ENCODE measurements at places on chromosomes 4 and X.

- peak; percentile 83 for DNase-seq
Measured at GRCh38 chrX:17635231-17635630, 102.1 kb upstream of the SCML1 start.

DNA sequence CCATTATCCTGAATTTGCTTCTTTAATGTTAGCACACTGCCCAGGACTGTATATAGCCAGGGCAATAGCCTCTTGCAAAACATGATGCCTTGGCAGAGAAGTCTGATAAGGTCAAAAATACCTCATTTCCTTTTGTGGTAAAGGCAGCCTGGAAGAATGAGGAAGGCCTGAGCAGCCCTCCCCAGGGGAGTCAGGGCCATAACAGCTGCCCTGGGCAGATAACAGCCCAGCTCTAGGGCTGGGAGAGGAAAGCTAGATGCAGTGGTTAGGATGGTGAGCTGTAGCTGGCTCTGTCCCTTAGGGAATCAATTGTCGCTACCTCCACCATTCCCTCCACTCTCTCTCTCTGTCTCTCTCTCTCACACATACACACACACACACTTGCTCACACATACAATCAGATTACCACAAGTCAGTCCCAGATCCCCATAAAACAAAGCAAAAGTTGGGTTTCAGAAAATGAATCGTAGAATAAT lies 29.2 kb downstream of the EFHC2 start:
- no peak for DNase-seq

- DNase-seq = no peak
Measured at GRCh38 chr4:117324851-117325491, 239.6 kb upstream of the TRAM1L1 start.

DNA sequence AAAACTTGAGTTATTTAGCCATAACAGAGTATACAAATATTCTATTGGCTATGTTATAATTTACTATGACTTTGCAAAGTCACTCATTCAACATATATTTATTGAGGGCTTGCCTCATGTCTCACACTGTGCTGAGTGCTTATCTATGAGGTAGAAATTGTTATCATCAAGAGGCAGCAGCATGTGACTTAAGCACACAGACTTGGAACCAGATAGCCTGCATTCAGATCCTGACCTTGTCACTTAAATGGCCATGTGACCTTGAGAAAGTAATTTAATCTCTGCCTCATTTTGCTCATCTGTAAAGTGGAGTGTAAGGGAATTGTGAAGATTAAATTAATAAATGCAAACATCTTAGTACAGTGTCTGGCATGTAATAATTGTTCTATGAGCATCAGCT lies 10.1 kb upstream of the EXOSC9 start:
- DNase-seq = no peak

DNA sequence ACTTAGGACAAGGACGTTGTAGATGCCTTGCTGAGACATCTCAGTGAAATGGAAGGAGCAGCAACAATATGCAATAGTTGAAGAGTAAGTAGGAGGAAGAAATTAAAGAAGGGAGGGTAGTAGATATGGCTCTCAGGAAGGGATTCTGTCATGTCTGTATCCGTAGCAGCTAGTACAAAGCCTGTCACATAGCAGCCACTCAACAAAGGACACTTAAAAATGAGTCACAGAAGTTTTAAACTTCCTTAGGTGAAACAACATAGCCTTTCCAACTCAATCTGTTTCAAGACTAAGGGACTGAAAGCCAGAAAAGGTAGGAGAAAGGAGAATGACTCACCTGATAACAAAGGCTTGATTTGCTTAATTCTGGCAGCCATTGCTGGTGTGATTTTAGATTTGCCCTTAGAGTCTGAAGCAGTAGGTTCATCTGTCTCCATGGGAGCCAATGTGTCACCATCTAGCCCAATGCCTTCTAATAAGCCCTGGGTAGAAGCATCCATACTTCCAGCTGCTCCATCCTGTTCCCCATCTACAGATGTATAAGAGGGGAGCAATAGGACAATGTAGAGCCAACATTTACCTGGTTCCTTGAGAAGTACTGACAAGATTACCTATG lies 86.6 kb downstream of the HUWE1 start:
- DNase-seq = no peak

- no peak for DNase-seq
Measured at GRCh38 chrX:81390237-81390636, 188.3 kb downstream of the SH3BGRL start.

DNA sequence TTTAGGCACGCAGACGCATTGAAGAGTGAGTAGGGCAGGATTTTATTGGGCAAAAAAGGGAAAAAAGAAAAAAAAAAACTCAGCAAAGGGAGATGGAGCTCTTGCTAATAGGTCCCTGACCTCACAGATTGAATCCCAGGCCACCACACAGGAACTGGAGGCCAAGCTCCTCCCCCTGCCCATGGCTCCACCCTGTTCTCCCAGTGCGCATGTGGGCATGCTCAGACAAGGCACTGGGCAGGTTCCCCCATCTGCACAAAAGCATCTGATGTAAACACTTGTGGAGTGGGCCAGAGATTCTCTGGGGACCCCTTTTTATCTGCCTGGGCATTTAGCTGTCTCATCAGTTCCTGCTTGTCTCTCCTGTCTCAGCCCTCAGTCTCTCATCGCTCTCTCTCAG lies 9.5 kb downstream of the FRMD7 start:
- peak; percentile 22 for DNase-seq

DNA sequence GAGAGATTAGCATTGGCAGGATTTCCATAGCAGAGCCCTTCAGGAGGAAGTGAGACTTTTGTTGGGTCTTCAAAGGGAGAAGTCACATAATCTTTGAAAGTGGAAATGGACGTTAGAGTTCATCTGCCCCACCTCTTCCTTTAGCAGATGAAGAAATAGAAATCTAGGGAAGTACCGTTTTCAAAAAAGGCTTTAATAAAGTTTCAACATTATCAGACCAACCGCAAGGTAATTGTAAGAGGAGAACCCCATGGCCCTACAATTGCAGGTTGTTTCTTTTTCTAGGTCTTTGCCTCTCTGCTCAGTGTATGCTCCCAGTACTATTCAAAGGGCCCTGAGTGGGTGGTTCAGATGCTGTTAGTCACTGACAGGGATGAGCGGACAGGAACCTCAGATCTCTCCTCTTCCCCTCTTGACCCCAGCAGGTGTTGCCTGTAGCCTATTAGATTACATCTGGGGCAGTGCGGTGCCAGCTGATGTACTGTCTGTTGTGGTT lies 48.6 kb upstream of the AP1S2 start:
- DNase-seq = no peak

DNA sequence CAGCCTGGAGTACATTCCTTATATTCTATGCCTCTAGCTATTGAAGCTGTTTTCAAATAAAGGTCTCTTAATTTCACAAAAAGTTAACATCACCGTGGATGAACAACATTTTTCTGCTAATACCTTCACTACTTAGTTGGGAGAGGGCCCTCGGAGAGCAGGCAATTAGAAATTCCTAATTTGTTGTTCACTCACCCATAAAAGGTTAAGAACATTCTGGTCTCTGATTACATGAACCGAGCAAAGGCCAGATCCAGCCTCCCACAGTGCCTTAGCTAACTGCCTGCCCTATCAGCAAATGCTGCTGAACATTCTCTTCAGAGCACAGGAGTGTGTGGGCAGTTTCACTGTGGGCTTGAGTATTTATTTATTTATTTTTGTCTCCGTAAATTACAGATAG lies 36.0 kb upstream of the TTC29 start:
- DNase-seq = peak; percentile 35

DNA sequence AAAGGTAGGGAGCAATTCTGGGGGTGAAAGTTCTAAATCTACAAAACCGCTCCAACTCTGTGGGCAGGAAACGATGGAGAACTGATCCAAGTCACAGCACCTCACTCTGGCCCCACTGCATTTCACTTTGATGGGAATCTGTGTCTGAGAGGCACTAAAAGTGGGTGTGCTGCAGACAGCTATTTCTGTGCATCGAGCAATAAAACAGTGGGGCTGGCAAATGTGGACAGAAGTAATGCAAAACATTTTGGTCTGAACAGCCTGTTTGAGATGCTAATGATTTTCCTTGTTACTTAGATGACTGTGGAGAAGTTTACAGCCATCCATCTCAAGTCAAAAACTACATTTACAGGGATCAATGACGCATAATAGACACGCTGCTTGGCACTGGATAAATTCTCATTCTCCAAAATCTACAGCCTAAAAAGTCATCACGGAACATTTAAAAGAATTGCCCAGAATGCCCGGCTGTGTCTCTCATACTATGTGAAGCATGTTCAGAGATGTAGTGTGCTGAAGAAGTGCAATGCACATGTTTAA lies 1671.6 kb upstream of the TENM3 start:
- DNase-seq = no peak

DNA sequence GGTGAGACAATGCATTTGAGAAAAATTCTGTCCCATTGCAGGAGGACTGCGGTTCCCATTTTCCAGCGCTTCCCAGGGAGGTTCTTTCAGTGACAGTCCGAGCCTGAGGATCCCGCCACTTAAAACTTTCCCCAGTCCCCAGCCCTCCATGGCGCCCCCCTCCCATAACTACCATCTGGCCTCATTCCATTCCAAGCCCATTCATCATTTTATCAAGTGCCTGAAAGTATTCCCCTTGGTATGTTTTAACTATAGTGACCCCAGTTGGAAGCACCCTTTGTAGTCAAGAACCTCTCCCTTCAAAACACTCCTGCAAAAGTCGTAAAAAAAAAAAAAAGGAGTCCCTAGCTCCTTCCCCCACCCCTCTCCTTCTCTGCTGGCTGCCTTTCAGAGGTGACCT lies 1.2 kb downstream of the RASL11B start:
- DNase-seq = no peak

- no peak for DNase-seq
Measured at GRCh38 chrX:48683411-48683982, at the start of gene WAS. Gene WAS, plus strand, starts transcription at chrX:48683799. Its CDS starts 55 bp downstream, at chrX:48683854.

GRCh38 chrX:82816562-82816961 lies 691.5 kb upstream of the POU3F4 start:
- DNase-seq = no peak

GRCh38 chr4:143455211-143455610 lies 58.3 kb upstream of the SMARCA5 start:
- no peak for DNase-seq

- no peak for DNase-seq
Measured at GRCh38 chr4:89469930-89470375, 162.4 kb upstream of the GPRIN3 start.

GRCh38 chr4:40585201-40585799 lies 44.4 kb downstream of the RBM47 start:
- DNase-seq = no peak

DNA sequence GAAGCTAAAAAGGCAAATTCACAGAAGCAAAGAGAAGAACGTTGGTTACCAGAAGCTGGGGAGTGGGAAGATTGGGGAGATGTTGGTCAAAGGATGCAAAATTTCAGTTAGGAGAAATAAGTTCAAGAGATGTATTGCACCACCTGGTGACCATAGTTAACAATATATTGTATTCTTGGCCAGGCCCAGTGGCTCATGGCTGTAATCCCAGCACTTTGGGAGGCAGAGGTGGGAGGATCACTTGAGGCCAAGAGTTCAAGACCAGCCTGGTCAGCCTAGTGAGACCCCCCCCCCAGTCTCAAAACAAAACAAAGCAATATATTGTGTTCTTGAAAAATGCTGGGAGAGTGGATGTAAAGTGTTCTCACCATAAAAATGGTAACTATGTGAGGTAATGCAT lies 67.9 kb downstream of the TAB3 start:
- DNase-seq = no peak

GRCh38 chr4:145043306-145043705 lies 54.7 kb downstream of the ANAPC10 start:
- no peak for DNase-seq

- no peak for DNase-seq
Measured at GRCh38 chr4:168487282-168488035, 7.2 kb upstream of the DDX60L start.

- no peak for DNase-seq
Measured at GRCh38 chr4:135357091-135357490, 1155.5 kb upstream of the PABPC4L start.

- DNase-seq = no peak
Measured at GRCh38 chrX:20254712-20255299, 11.9 kb downstream of the RPS6KA3 start.

DNA sequence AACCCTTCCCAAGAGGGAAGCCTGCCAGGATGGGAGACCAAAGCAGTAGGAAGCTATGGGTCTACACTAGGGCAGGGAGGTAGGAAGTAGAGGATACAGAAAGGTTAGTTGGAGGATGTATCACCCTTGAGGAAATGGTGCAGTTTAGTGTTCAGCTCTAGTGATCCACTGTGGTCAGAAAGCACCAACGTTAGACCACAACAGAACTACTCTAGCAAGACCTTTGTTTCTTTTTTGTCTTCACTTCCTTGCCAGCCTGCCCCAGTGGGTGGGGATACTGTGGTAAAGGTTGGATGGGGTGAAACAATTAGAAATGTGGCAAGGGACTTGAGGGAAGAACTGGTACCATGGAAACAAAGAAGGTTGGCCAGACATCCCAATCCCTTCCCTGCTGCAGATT lies 83.3 kb downstream of the DDIT4L start:
- no peak for DNase-seq

- DNase-seq = no peak
Measured at GRCh38 chrX:43016021-43016420, 238.1 kb upstream of the PPP1R2C start.

- no peak for DNase-seq
Measured at GRCh38 chr4:112852601-112853000, 196.9 kb upstream of the ANK2 start.

GRCh38 chrX:46298821-46299220 lies 246.4 kb downstream of the ZNF674 start:
- DNase-seq = no peak

DNA sequence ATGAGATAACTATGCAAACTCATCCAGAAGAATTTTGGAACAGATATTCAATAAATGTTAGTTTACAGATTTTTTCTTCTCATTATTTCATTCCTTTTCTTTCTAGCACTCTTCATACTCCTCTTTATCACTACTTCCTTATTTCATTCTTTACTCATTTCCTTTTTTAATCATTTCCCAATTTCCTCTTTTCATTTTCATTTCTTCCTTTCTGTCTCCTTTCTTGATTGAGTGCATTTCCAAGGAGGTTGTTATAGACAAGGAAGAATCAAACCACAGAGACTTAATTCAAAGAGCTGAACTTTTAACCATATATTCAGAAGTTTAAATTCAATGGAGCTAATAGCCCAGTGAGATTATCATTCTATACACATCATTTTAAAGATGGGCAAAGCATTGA lies 600.7 kb downstream of the ARAP2 start:
- DNase-seq = no peak

GRCh38 chr4:116880625-116881024 lies 204.8 kb downstream of the TRAM1L1 start:
- no peak for DNase-seq

- no peak for DNase-seq
Measured at GRCh38 chr4:37601531-37601930, 84.6 kb downstream of the RELL1 start.

DNA sequence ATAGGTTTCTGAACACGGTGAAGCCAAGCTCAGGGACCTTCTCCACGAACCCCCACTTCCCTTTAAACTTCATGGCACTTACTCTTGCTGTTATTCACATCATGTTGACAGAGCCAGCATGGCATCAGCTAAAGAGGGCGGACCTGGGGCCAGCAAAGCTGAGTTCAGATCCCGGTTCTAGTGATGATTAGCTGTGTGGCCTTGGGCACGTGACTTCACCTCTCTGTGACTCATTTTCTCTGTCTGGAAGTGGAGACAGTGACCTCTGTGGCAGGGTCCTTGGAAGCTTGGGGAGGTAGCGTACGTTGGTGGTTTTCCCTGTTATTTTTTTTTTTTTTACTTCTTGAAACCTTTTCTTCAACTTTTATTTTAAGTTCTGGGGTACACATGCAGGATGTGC lies 13.4 kb downstream of the EVC start:
- no peak for DNase-seq

Data from nephron progenitor cell (in vitro differentiated cells).